D341Med (cell line): ENCODE measurements at places on chromosomes 5 and 9.

DNA sequence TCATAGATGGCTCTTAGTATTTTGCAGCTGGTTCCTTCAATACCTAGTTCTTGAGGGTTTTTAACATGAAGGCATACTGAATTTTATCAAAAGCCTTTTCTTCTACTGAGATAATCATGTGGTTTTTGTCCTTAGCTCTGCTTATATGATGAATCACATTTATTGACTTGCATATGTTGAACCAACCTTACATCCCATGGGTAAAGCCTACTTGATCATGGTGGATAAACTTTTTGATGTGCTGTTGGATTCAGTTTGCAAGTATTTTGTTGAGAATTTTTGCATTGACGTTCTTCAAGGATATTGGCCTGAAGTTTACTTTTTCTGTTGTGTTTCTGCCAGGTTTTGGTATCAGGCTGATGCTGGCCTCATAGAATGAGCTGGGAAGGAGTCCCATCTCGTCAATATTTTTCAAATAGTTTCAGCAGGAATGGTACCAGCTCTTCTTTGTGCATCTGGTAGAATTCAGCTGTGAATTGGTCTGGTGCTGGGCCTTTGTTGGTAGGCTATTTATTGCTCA, 49.7 kb downstream of the YIPF5 start:
- DNase-seq: no peak

DNA sequence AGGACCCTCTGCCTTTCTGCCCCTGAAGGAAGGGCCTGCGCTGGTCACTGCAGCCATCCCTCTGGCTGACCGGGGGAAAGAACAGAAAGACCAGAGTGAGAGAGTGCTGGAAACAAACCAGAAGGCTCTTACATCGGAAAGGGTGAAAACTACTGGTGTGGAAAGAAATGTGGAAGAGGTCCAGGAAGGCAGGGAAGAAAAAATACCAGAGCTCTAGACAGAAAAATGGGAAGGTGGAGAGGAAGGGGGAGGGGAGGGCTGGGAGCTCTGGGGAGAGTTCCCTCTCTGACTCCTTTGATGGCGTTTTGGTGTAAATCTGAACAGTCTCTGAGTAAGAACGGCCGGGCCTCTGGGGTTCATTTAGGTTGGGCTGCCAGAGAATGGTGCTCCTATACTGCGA, 47.7 kb downstream of the COL23A1 start:
- no peak for DNase-seq

GRCh38 chr9:114953959-114954358, 23.6 kb upstream of the TNFSF8 start:
- DNase-seq: no peak

- DNase-seq: peak; percentile 93
Measured at GRCh38 chr5:113487781-113488644, at the start of gene MCC. Gene MCC, minus strand, starts transcription at chr5:113488453.

DNA sequence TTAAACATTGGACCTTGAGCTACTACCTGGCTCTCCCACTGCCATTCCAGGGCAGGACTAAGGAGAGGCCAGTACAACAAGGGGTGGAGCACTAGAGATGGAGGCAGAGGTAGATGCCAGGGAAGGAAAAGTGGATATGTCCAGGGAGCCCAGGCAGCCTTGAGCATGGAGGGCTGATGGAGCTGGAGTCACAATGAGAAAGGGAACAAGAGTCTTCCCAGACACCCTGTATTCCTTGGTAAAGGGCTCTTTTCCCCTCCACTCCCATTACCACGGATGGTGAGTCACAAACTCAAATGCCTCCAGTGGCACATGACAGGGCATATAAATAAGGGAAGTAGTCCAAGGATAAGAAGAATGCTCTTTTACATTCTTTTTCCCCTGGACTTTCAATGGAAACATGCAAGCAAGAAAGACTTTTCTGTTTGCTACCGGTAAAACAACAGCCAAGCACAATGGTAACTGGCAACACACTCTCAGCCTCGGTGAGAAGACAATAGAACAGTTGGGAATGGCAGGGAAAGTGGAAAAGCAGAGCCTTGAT, 16.7 kb downstream of the ERAP1 start:
- no peak for DNase-seq
